ENCODE measurements at places on chromosomes 12 and 14.

DNA sequence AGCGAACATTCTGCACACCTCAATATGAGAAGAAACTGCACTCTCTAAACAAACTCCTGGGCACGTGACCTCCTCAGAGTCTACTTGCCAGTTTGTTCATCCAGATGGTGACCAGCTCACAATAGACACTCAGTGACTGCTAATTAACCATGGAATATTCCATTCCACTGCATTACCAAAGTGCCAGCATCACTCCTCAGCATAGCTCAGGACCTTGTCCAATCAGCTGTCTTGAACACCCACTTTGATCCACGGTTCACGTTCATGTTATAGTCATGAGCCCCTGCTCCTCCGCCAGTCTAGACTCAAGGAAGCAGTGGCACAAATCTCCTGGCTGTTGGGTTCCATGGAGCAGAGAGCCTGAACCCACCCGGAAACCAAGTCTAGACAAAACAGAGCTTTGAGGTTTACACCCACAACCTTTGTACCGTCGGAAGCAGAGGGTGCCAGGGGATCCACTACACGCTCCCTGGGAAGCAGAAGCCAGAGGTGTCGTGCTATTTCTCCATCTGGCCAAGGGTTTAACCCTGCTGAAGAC is 285.3 kb downstream of the ZFP36L1 start:
- peak; percentile 30 for DNase-seq

GRCh38 chr12:112422531-112422930 is 3.8 kb downstream of the PTPN11 start:
- no peak for DNase-seq

DNA sequence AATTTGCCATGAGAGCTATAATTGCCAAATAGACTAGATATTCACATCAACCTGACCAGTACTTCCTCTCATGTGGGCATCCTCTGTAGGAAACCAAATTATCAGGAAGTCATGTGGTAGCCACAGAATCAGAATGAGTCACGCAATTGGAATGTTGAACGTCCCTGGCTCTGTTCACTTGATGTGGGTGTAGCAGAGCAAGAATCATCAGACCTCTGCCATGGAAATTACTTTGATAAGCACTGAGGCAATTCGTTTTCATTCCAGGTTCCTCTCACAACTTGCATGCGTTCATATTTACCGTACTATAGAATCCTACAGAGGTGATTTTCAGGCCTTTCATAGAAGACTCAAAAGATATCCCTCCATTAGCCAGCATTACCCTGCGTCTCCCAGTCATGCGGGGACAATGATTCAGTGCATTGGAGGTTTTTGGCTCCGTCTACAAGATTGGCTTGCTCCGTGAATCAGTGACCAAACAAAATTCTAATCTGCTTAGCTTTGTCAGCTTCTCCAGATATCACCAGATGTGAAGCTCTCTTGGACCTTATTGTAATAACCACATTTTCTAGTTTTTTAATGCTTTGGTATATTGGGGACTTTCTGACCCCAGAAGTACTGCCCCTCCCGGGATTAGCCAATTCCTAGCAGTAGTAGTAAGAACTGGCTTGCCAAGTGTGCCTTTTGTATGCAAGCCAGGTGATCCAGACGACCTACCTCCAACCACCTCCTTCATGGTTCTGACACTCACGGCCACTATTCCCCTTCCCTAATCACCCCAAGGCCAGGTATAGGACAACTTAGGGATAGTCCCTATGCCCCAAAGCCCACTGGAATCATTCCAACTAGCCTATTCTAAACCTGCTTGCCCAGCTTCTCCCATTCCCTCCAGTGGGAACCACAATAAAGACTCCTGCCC is 133.4 kb downstream of the KICS2 start:
- no peak for DNase-seq

DNA sequence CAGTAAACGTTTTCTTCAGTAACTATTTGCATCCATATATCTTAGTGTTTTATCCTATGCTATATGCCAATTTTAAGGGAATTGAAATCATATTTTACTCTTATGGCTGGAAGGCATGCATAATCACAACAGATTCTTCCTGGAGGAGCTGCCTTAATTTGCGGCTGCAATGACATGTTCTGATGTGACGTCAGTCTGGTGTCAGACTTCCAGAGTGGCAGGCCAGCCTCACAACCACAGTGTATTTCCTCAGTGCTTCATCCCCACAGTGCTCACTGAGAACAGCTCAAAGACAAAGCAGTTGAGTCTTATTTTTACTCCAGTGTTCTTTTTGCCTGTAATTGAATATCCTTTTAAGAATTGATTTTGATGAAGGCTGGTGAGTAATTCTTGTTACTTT is 107.1 kb downstream of the PLEKHA5 start:
- no peak for DNase-seq

DNA sequence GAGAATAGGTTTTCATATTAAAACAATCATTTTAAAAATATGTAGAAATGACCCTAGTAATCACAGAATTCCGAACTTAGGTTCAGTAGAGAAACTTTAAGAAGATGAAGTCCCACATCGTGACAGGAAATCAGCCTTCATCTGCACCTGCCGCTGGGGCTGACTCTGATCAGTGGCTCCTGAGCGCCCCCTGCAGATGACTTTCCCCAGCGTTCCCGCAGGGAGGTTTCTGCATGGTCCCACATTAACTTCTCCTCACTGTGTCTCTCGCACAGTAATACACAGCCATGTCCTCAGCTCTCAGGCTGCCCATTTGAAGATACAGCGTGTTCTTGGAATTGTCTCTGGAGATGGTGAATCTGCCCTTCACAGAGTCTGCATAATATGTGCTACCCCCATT is 1131.1 kb downstream of the TMEM121 start:
- DNase-seq: peak; percentile 27

DNA sequence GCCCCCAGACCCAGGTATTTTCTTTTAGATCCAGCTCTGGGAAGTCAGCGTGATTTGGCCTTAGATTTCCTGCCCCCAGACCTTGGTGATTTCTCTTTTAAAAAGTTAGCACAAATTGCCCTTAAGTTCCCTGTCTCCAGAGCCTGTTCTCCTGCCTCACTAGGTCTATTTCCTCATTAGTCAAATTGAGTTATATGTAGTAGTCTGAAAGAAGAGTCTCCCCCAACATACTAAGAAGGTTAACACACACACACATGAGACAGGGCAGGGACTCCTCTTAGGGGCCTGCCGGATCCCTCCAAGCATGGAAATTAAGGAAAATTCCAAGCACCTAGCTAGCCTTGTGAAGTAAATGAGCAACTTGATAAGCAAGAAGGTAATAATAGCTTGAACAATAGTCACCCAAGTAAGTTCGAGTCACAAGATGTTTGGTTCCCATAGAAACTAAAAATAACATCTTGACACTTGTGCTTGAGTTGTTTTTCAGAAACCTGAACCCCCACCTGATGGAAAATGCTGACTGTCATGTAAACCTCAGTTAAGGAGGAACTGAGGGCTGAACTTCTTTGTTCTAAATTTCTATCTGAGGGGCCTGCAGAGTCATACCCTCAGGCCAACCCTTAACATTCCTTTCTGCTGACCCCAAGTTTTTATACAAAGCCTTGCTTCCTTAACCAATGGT is 51.6 kb downstream of the CAND1 start:
- DNase-seq: no peak

Data from CD4-positive, CD25-positive, alpha-beta regulatory T cell (primary cell).